HFFc6 (cell line): ENCODE measurements at places on chromosomes 1 and 21. TPM values are rescaled to one million over a fixed set of nuclear protein-coding genes. Genes with fewer than 3 reads are reported as not detected.

DNA sequence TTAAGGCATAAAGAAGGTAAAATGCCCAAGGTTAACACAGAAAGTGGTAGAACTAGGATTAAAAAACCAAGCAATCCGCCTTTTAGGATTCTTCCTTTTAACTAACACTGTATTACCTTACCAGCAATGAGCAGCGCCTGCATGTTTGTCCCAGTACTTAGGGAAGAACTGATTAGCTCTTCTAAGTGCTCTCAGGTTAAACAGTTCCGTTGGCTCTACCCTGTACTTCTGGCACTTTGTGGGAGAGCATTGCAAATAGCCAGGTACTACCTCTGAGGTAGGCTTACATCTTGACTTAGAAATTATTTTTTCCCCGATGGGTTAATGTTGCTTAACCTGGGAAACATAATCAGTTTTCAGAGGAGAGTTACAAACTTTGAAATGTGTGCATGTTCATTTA is 21.5 kb downstream of the DHX9 start:
- DNase-seq, result no peak

The CELA2B gene
- total RNA-seq, result not detected in 3 replicates

The PWP2 gene
- total RNA-seq, result 15.1 to 17.8 TPM (median 16.4 TPM) in 3 replicates

DNA sequence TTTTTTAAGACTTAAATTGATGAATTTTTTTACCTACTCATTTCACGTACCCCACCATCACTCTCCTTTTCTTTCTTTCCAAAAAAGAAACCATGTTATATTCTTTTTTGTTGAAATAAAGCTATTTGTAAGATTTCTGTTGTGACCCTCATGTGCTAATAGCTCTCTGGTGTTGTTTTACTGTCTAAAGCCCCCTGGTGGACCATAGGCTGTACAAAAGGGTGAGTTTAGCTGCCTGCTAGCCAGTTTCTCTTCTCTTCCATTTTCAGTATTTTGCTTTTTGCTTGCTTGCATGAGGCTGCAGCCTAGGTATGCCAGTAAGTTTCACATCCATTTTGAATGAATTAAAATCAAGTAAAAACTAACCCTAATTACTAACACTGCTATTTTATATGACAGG is 15.6 kb upstream of the VAMP3 start:
- DNase-seq, result peak; percentile 11

The DPH5 gene
- total RNA-seq, result 30.2 to 42.5 TPM (median 40.4 TPM) in 3 replicates

DNA sequence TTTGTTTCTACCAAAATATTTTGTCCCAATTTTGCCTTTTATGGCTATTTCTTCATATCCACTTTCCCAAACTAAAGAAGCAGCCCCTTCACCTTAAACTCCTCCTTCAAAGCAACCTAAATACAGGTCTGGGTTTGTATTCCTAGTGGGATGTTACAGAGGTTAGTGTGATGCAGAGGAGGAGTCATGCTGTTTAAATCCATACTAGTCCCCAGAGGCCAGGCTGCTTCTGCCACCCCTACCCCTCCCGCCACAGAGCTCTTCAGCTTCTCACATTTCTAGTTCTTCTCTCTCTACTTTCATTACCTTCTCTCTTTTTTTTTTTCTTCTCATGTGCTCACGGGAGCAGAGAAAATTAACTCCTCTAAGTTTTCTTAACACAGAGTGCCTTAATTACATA is 29.3 kb downstream of the SELL start:
- DNase-seq, result no peak

The MPL gene
- not detected in 3 replicates for total RNA-seq

DNA sequence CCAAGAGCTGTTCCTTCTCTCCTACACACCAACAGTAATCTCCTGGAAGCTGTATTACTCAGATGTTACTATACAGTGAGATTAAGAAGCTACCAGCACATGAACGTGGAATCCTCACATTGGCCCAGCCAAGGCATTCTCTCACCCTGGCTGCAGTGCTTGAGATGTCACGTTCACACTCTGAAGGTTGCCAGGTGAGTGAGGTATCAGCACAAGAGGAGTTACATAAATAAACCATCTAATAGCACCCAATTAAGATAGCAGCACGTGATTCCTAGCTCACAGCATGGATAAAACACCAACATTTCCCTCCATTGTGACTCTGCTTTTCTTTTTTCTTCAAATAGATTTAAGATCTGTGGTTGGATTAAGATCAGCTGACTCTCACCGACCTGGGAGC is 182.8 kb downstream of the PLPP3 start:
- no peak for DNase-seq

GRCh38 chr1:185068341-185068740 is 23.0 kb downstream of the RNF2 start:
- no peak for DNase-seq

- no peak for DNase-seq
Observed at GRCh38 chr1:19331262-19331878, 19.2 kb downstream of the SLC66A1 start.

DNA sequence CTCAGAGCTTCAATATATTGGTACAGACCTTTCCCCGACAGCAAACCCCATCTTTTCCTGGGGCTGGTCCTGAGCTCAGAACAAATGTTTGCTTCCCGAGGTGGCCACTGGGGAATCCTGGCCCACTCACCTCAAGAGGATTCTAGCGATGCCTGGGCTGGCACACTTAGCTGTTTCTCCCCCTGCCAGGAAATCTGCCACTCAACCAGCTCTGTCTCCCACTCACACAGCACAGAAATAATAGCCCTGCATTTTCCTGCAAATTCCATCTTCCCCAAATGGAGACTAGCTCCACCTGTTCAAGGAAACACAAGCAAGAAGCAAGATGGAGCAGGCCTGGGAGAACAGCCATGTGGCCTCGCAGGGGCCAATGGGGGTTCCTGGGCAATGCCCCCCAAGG is 21.1 kb downstream of the KCNN3 start:
- no peak for DNase-seq

DNA sequence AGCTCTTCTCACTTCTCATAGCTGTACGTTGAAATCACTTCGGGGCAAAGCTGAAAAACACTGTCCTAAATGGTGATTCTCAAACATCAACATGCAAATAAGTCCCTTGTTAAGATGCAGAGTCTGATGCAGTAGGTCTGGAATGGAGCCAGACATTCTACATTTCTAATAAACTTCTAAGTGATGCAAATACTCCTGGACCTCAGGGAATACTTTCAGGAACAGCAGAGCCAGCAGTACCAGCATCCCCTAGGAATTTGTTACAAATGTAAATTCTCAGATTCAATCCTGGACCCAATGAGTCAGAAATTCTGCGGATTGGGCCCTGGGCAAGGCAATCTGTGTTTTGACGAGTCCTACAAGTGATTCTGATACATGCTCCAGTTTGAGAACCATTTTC is 152.3 kb downstream of the PCNX2 start:
- DNase-seq, result no peak

DNA sequence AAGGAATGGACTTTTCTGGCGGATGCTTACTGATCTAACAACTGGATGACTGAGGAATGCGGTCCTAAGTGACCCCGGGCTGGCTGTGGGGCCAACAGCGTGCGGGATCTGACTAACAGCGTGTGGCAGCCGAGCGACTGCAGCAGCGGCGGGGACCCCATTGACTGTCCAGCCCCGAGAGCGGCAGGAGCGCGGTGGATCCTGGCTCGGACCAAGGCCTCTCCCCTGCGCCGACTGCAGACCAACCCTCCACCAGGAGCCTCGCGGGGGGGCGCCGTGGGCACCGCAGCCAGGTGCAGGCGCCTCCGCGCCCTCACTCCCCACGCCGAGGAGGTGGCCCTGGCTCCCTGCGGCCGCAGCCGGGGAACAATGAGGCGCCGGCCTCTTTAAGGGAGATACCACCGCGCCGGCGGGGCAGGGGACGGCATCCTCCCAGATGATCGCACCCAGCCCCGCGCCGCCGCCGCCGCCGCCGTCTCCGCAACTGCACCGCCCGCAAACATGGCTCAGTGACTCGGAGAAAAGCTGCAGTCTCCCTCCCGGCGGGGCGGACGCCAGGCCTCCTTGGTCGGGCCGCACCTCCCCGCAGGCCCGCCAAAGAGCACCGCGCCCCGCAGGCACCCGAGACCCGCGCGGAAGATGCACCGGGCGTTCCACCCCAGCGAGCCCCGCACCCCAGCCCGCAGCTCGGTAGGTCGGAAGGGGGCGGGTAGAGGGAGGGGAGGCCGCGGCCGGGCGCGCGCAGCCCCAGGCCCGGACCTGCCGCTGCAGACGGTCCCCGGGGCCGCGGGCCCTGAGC is 694 bp upstream of the PDIK1L start:
- peak; percentile 54 for DNase-seq

DNA sequence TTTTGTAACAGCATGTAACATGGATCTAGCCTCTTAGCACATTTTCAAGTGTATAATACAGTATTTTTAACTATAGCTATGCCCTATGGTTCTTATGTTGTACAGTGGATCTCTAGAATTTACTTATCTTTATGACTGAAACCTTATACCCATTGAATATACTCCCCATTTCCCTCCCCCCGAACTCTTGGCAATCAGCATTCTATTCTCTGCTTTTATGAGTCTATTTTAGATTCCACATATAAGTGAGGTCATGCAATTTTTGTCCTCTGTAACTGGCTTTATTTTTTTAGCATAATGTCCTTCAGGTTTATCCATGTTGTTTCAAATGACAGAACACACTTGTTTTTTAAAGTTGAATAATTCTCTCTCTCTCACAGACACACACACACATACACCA is 3.1 kb upstream of the GBP6 start:
- DNase-seq, result no peak

DNA sequence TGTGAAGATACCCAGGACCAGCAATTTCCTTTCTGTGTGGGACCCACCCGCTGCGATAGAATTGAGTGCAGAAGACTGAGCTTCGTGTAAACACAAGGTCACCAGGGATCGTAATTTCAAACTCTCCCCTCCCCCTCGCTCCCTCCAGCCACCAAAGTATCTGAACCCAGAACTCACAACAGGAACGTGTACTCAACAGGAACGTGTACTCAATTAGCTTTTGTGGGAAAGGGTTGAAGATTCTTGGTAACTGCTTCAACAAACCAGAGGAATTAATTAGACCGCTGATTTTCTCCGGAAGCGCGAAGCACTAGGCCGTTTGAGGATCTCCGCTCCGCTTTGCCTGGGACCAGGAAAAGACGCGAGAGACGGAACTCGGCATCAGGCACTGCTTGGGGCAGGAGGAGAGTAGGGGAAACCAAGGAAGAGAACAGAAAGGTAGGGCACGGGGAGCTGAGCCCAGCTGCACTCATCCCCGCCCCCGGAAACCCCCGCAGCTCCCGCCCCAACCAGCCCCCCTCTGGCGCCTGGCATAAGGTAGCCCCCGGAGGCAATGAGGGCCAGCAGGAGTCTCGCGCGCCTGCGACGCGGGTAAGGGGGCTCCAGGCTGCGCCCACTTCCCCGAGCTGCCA is 453 bp downstream of the DRAM2 start:
- DNase-seq, result peak; percentile 38

DNA sequence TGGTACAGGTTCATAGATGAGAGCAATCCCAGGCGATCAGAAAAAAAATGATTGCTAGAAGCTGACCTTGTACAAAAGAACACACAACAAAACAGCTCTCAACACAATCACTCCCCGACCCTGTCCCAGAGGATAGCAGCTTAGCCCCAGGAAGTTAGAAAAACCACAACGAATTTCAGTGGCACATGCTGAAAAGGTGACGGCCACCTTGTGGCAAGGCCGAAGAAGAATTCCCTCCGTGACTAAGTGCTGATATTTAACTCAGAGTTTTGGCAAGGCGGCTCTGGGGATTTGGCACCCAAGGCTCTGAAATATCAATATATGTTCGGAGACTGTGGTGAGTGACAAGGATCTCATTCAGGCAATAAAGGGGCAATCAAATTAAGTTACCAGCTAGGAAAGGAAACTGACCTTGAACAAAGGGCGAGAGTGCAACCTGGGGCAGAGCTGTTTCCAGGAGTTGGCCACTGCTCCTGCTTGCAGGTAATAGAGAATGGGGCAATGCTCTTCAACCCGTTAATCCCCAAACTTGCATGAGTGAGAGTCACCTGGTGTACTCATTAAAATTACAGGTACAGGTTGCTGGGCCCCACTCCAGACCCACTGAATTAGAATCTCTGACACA is 96.2 kb downstream of the BEND5 start:
- DNase-seq, result no peak

The KLF17 gene
- total RNA-seq, result 0.04 to 0.07 TPM (median 0.05 TPM) in 3 replicates

DNA sequence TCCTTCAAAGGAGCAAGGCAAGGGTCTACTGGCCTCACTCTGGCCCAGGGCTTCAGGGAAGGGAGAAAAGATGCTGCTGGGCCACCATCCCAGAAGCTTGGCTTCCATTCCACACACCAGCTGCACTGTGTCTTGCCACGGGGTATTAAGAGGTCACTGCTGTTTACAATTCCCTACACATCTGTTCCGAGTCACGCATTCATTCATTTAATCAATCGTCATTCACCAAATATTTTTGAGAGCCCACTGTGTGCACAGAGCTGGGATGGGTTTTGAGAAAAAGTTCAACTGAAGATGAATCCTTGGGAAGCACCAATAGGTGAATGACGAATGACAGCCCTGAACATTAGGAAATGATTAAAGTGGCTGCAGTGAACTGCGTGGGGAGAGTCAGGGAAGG is 101.7 kb downstream of the NAV1 start:
- no peak for DNase-seq

DNA sequence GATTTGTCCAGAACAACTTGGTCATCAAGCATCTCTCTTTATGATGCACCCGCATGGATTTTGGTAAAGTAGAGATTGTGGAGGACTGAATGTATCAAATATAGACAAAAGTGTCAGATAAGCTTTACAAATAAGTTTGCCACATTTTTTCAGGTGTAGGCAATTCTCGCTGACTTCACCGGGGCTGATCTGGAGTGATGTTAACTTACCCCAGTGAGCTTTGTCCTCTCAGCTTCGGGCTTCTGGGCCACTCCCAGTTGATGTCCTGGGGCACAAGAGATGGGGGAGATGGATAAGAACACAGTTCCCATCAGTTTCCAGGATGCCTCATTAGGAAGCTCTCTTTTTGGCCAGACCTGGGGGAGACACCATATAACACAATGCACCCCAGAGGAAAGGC is 117.7 kb downstream of the ETS2 start:
- DNase-seq, result no peak

DNA sequence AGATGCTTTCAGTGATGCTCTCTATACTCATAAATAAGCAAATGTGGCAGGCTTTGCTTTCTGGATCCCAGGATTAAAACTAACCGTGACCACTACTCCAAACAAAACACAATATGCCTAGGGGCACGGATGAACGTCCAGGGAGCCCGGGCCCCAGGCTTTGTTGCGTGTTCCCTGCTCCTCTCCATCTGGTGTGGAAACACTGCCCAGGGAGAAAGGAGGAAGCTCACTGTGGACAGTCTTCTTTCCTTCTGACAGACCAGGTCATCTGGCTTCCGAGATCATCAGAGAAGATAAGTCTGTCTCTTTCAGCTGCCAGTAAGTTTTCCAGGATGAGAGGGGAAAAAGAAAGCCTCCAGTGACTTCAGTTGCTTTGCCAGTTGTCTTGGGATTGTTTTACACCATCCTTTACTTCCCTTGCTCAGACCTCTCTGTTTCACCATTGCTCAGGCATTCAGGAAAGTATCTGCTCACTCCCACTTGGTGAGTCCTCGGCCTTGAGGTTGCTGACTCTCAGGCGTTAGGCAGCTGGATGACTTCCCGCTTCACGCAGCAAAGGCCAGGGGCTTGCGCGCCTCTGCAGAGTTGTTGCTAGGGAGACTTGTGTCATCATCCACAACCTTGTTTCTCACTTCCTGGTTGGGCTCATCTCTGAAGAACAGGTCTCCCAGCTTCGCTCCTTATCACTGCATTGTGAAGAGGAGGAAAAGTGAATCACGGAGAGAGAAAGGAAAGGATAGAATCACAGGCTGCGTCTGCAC is 20.6 kb upstream of the PGD start:
- DNase-seq, result peak; percentile 47

GRCh38 chr1:226195144-226195543 is 8.6 kb upstream of the ACBD3 start:
- DNase-seq, result peak; percentile 8

- peak; percentile 34 for DNase-seq
Observed at GRCh38 chr21:43345746-43346409, 81.1 kb downstream of the SIK1 start.

- no peak for DNase-seq
Observed at GRCh38 chr1:107244709-107245500, 104.1 kb downstream of the NTNG1 start.
